Activated CD8-positive, alpha-beta memory T cell treated with anti-CD3 and anti-CD28 coated beads, Interleukin-2, amount 10 ng/mL, durations not matched to agents 7 days and 5 days (primary cell): ENCODE measurements at places on chromosomes 7 and 10. TPM values are rescaled to one million over a fixed set of nuclear protein-coding genes. Genes with fewer than 3 reads are reported as not detected.
A peak's percentile ranks its signal among the peaks of the same experiment; 100 is the strongest.

The URGCP gene
- total RNA-seq, result 24.3 TPM

DNA sequence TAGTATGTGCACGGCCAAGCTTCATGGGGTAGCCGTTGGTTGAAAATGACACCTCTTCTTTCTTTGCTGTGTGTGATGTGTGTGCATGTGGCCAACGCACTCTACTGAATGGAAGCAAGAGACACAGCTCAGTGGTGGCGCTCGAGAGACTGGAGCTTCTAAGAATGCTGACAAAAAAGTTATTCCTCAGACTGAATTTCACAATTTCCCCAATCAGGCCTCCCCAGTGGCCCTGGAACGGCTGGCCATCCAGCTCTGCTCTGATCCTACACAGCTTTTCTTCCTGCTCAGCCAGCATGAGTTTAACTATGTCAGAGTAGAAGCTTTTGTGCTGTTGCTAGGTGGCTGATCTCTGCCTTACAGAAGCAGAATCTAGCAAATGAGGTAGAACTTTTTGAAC, 186.7 kb upstream of the PLXDC2 start:
- no peak overlapping the region for H3K4me3 ChIP-seq
- DNase-seq, result no peak
- H3K36me3 ChIP-seq, result no peaks in the 10 kb centered on the region
- no peaks in the 10 kb centered on the region for H3K4me1 ChIP-seq
- H3K27ac ChIP-seq, result no peak overlapping the region

The NAT16 gene
- not detected for total RNA-seq

- no peak overlapping the region for H3K27ac ChIP-seq
- no peaks in the 10 kb centered on the region for H3K4me1 ChIP-seq
- no peaks in the 10 kb centered on the region for H3K36me3 ChIP-seq
- no peak overlapping the region for H3K4me3 ChIP-seq
- H3K27me3 ChIP-seq, result no peaks in the 10 kb centered on the region
Observed at GRCh38 chr10:65620404-65621048, 1305.3 kb upstream of the LRRTM3 start.

The HOXA1 gene
- 0.76 TPM for total RNA-seq

DNA sequence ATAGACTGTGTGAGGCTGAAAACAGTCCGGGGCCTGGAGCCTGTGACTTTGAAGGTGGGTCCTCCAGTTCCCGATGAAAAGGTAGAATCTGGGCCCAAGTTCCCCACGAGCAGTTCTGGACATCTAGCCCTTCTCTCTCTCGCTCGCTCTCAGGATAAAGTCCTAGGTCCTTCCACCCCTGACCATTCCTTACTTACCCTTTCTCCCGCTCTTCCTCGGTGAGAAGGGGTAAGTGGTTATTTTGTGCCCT, 713 bp downstream of the IMMP2L start:
- H3K27me3 ChIP-seq, result no peaks in the 10 kb centered on the region
- H3K36me3 ChIP-seq, result peaks cover 13% of the 10 kb centered on the region
- DNase-seq, result no peak
- H3K4me1 ChIP-seq, result peaks cover 31% of the 10 kb centered on the region
- peak overlapping the region; percentile 78 for H3K4me3 ChIP-seq

The LLCFC1 gene
- not detected for total RNA-seq

- H3K36me3 ChIP-seq, result no peaks in the 10 kb centered on the region
- no peak overlapping the region for H3K27ac ChIP-seq
- DNase-seq, result no peak
- peaks cover 7% of the 10 kb centered on the region for H3K27me3 ChIP-seq
Observed at GRCh38 chr7:54782829-54783228, 23.8 kb upstream of the SEC61G start.

The HOXA10 gene
- not detected for total RNA-seq

The DOCK1 gene
- not detected for total RNA-seq

The C7orf57 gene
- 0.12 TPM for total RNA-seq
